ENCODE measurements at places on chromosomes 4 and X.

- no peak for DNase-seq
Measured at GRCh38 chrX:106702636-106703035, 23.9 kb upstream of the RNF128 start.

GRCh38 chrX:42565739-42566138 lies 212.2 kb downstream of the PPP1R2C start:
- no peak for DNase-seq

DNA sequence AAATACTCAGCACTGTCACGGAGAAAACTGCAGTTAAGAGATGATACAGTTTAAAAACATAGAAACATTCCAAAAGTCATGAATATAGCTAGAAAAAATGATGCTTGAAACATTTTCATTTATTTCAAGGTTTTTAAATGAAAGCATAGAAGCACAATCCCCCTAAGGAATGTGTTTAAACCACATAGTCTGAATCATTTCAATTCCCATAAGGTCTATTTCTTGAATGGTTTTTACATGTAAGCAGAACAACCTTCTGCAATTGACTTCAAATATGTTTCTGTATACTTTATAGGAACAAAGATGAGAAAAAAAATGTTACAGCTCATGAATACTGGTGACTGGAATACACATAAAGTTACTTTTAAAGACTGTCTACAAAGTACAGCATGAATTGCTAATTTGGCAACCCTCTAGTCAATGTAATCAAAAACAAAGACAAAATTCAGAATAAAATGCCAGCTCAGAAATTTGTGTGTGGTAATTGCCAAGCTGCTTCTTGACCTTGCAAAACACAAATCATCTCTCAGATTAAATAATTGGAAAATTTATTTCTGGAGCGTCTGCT lies 886.4 kb upstream of the ADGRL3 start:
- no peak for DNase-seq

DNA sequence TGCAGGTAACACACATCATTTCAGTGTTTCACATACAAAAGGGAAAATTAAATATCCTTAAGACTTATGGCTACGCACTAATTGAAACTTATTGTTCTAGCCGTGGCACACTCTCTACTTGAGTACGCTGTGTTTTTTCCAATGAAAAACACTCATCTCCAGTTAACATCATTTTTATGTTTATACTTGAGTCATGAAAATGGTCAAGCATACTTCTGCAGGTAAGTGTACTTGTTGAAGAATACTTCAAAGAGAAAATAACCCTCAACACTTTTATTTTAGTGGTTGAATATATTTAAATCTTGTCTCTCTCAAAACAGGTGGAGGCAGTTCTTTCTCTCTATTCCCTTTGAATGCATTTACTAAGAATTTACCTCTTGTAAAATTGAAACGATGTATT lies 538.7 kb upstream of the PCDH7 start:
- DNase-seq, result no peak

GRCh38 chr4:173420324-173420752 lies 21.4 kb upstream of the SCRG1 start:
- DNase-seq, result no peak

- no peak for DNase-seq
Measured at GRCh38 chr4:75629239-75629638, 1.1 kb downstream of the CDKL2 start.

DNA sequence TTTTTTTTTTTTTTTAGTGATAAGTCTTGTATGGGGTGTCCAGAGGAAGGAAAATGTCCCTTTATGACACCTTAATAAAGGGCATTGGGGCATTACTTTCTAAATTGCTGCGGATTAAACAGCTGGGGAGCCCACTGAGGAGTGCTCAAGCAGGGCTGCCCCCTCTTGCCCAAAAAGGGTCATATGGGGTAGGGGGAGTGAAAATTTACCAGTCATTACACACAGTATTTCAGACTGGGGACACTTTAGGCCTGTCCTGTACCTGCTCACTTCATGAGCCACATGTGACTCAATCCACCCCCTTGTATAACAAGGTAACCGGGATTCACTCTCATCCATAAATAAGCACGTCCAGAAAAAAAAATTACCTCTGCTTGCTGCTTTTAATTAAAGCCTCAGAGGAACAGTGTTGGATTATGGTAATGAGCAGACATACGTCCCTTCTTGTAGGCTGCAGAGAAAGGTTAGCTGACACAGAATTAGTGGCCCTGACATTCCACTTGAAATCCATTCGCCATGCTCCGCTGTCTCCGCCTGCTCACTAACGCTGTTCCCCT lies 1.8 kb downstream of the PRDM8 start:
- no peak for DNase-seq

DNA sequence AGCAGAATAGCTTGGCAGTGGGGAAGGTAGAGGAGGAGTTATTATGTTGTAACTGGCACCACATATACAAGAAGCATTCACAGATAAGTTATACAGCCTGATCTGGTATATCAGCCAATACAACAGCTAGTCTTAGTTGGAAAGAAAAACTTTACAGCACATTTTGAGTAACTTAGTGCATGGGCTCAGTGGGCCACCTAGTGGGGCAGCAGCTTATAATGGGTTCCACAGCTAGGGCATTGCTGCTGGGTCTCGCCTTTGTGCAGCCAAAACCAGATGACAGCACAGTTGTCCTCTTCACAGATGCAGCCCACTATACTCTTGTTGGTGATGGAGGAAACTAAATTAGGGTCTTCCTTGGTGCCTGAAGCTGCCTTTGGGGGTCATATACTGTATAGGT lies 448.1 kb upstream of the RASGEF1B start:
- no peak for DNase-seq

DNA sequence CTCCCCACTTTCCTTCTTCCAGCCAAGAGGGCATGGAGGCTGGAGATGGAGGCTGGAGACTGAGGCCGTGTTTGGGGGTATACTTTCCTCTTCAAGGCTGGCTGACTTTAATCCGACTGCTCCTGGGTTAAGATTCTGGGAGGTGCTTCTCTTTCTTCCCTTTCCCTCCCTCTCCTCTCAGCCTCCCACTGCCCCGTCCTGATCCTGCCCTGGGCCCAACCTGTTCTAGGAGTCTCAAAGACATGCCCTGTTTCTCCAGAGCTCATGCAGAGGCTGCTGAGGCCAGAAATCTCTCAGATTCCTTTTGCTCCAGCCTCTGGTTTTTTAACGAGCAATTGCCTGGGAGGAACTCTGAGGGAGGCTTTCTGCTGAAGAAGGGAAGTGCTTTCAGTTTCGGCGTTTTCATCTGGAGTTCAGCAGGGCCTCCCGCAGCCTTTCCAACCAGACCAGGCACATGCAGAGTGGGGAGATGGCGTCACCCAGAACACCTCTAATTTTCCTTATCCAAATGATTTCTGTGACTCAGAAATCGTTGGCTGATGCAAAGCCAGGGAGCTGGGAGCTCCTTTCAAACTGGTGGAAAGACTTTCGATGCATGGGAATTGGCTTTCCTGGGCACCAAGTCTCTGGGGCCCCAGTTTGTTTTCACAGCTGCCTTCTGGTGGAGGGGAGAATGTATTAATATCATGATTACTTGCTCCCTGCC lies 34.5 kb upstream of the FAM9C start:
- DNase-seq, result no peak

- DNase-seq, result no peak
Measured at GRCh38 chrX:30589146-30589888, 11.8 kb upstream of the TASL start.

- DNase-seq, result no peak
Measured at GRCh38 chr4:38958453-38959190, 73.6 kb downstream of the TMEM156 start.

- DNase-seq, result no peak
Measured at GRCh38 chrX:119809185-119809666, 17.8 kb upstream of the RPL39 start.

GRCh38 chr4:142238589-142238988 lies 602.2 kb downstream of the IL15 start:
- no peak for DNase-seq

GRCh38 chr4:145842224-145842887 lies 96.3 kb downstream of the ZNF827 start:
- no peak for DNase-seq

GRCh38 chr4:124573056-124573455 lies 139.5 kb downstream of the ANKRD50 start:
- no peak for DNase-seq

GRCh38 chr4:137310166-137310565 lies 222.1 kb downstream of the PCDH18 start:
- DNase-seq, result no peak

GRCh38 chrX:19195243-19195610 lies 73.0 kb upstream of the ADGRG2 start:
- DNase-seq, result no peak

GRCh38 chrX:109967156-109967555 lies 35.8 kb upstream of the TMEM164 start:
- DNase-seq, result no peak

All from activated CD4-positive, CD25-positive, alpha-beta regulatory T cell treated with anti-CD3 and anti-CD28 coated beads, Interleukin-2, amount 50 U/mL, for 72 hours (primary cell).